EH (cell line): ENCODE measurements at places on chromosomes 4 and X.
A peak's percentile ranks its signal among the peaks of the same experiment; 100 is the strongest.

- DNase-seq: no peak
Measured at GRCh38 chrX:66504481-66504880, 134.4 kb downstream of the EDA2R start.

- no peak for DNase-seq
Measured at GRCh38 chr4:3071811-3072210, 2.5 kb downstream of the HTT-AS start.

GRCh38 chr4:23368081-23368697 lies 521.7 kb downstream of the PPARGC1A start:
- DNase-seq: no peak

DNA sequence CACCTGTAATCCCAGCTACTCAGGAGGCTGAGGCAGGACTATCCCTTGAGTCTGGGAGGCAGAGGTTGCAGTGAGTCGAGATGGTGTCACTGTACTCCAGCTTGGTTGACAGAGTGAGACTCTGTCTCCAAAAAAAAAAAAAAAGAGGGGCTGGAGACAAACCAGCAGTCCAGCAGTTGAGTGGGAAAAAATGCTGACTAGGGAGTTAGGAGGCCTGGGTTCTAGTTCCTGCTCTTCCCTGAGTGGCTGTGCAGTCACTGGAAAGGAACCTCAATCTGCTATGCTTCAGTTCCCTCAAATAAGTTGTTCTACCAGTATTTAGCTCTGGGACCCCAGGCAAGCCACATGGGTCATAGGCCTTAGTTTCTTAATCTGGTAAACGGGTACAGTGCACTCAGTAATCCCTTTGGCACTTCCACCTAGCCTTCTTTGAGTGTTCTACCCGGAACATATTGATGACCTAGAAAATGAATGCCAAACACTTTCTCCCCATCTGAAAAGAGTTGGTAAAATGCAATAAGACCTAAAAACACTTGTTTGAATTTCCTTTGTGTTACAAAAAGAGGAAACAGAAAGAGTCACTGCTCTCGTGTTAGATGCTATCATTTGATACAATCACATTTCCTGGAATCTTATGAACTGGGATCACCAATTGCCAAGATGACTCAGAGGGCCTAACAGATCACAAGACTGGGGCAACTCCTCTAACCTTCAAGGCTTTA lies 99.3 kb upstream of the EGFL6 start:
- DNase-seq: peak; percentile 82

DNA sequence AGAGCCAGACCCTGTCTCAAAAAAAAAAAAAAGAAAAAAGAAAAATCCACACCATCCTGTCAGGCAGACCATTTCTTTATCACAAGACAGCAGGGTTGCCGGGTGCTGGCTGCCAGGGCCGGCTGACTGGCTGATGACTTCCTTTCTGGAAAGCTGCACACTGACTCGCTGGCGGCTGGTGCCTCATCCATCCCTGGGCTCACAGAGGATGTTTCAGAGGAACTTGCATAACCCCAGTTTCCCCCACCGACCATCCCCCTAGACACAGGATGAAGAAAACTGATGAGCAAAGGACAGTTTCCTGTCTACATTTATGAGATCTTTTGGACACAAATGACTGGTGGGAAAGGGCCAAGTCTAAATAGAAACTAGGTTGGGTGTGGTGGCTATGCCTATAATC lies 14.1 kb downstream of the HPSE start:
- DNase-seq: peak; percentile 78

- DNase-seq: no peak
Measured at GRCh38 chr4:25405453-25405852, 28.4 kb downstream of the ANAPC4 start.

GRCh38 chr4:142773505-142773904 lies 72.6 kb downstream of the INPP4B start:
- no peak for DNase-seq
